ENCODE measurements at places on chromosomes 5 and 9. TPM values are rescaled to one million over a fixed set of nuclear protein-coding genes. Genes with fewer than 3 reads are reported as not detected.

- peak; percentile 31 for ATAC-seq
Measured at GRCh38 chr5:52799358-52799982, 11.8 kb downstream of the ITGA1 start.

- no peak for ATAC-seq
Measured at GRCh38 chr9:111842313-111842712, 47.6 kb upstream of the SHOC1 start.

GRCh38 chr9:105541838-105542237, 16.1 kb upstream of the FKTN start:
- no peak for ATAC-seq

GRCh38 chr5:14258840-14259239, 115.7 kb downstream of the TRIO start:
- no peak for ATAC-seq

Gene PCDHGA5
- 0.72 TPM for total RNA-seq

GRCh38 chr5:6900247-6901227, 187.3 kb downstream of the TENT4A start:
- no peak for ATAC-seq

- peak; percentile 78 for ATAC-seq
Measured at GRCh38 chr9:137550231-137550621, at the start of gene PNPLA7. Gene PNPLA7, minus strand, starts transcription at chr9:137550402. Its CDS starts 205 bp downstream, at chr9:137550197.

Gene CLINT1
- 102 TPM for total RNA-seq

Gene SHISAL2B
- total RNA-seq: not detected

DNA sequence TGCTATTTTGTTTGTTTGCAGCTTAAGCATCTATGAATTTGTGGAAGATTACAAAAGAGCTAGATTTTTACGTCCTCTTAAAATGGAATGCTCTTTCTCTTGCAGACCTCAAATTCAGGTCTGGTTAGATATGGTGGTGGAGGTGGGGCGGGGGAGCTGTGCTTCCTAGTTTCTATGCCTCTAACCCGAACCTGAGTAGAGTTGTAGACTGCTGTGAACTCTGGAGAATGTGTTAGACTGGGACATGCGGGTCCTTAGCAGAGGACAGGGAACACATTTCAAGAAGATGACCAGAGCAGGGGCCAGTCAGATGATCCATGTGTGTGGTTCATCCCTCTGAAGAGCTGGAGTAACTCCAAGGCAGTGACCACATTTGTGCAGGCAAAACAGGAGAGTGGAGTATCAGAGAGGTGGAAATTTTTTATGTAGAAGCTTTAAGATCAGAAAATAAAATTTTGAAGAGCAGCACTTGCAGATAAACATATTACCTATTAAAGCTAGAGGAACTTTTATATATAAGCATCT, 154.9 kb downstream of the FAM174A start:
- no peak for ATAC-seq

GRCh38 chr5:118789366-118789765, 199.0 kb downstream of the DTWD2 start:
- no peak for ATAC-seq

Gene KLHL3
- 4.4 TPM for total RNA-seq

Gene WDR38
- total RNA-seq: not detected

DNA sequence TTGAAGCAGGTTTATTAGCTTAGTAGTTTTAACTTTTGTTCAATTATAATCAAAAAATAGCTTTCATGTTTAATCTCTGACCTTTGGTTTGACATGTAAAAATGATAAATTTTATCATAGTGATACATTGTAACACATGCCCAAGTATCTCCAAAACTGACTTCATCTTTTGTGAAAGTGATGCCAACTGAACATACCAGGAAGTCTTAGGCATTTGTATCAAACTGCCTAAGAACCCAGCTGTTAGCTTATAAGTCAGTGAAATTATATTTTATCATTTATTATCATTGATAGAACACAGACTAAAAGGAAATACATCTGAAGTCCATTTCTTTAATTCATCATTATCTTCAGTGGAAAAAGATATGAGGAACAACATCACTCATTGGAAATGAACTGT, 39.1 kb downstream of the NIPBL start:
- ATAC-seq: no peak

DNA sequence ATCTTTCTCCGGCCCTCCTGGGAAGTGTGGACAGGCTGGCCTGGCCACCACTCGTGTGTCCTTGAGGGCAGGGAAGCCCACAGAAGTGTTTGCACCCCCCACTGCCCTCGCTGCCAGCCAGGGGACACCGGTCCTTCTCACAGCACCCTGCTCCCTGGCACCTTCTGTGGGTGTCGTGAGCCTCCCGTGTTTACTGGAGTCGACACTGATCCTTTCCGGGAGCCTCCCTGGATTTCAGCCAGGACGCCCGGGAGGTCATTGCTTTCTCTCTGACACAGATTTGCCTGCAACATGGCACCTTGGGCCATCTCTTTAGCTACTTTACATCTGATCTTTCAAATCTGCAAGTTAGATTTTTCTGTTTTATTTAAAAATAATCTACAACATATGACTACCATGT, 120.4 kb upstream of the CACNA1B start:
- peak; percentile 22 for ATAC-seq

Gene OLFM1
- 4.9 TPM for total RNA-seq

- no peak for ATAC-seq
Measured at GRCh38 chr9:12667892-12668291, 25.3 kb upstream of the TYRP1 start.

GRCh38 chr5:153881687-153882086, 157.0 kb downstream of the FAM114A2 start:
- ATAC-seq: no peak

DNA sequence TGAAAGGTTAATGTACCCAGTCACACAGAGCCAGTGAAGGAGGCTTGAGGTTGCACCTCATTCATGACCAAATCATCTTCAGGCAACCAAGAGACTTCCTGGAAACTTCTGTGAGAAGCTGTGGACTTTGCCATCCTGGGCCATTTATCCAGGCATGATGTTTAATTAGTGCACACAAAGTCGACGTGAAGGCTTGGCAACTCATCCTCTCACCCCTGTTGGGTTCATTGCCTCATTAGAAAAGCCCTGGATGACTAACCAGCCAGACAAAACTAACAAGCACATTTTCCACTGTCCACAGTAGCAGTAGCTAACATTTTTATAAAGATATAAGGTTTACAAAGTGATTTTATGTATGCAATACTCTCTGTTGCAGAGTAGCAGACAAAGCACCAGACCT, 65.7 kb upstream of the ZNF462 start:
- ATAC-seq: no peak

Gene PCSK5
- 13.6 TPM for total RNA-seq

- no peak for ATAC-seq
Measured at GRCh38 chr5:143147902-143148301, 255.6 kb downstream of the NR3C1 start.

Gene DAB2IP
- total RNA-seq: 46.0 TPM

DNA sequence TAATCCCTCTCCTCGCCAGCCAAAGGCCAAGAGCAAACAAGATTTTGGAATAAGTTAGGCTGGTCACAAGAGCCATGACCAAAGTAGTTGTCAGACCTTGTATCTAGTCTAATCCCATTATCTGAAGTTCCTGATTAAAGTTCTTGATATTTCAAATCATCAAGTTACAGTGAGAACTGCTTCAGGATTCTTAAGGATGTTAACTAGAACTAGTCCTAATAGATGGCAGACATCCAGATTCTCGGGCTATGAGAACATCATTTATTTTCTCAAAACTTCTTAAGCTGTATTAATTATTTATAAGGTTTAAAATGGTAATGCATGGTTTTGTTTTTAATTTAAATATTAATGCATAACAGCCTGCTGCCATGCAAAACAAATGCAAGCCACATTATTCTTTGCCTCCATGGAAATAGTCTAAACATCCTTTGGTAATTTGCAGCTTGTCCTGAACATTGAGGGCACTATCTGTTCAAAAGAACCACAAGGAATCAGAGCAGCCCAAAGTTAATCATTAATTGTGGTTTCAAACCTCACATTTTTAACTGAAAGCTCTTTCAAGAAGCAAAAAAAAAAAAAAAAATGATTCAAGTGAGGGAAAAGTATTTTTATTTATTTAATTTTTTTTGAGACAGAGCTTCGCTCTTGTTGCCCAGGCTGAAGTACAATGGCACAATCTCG, 95.1 kb downstream of the TTC39B start:
- ATAC-seq: no peak

- ATAC-seq: no peak
Measured at GRCh38 chr9:93671020-93671338, 94.6 kb downstream of the PHF2 start.

DNA sequence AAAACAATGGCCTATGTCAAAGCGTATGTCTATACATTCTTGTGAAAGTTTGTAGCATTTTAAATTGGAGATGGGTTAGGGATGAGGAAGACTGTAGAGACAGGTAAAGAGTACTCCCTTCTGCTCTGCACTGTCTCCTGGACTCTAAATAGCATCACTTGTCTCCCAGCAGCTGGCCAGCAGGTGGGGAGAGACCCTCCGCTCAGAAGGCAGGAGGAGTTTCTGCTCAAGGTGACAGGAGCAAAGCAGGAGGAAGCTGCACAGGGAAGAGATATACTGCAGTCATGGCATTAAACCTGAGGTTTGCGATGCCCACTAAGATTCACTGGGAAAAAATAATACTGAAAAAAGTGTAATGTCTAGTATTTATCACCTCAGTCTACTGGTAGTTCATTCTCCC, 10.7 kb upstream of the ASTN2 start:
- no peak for ATAC-seq

Gene CDH10
- total RNA-seq: not detected

Gene CCNB1
- 80.3 TPM for total RNA-seq

Gene FOXI1
- 0.16 TPM for total RNA-seq

DNA sequence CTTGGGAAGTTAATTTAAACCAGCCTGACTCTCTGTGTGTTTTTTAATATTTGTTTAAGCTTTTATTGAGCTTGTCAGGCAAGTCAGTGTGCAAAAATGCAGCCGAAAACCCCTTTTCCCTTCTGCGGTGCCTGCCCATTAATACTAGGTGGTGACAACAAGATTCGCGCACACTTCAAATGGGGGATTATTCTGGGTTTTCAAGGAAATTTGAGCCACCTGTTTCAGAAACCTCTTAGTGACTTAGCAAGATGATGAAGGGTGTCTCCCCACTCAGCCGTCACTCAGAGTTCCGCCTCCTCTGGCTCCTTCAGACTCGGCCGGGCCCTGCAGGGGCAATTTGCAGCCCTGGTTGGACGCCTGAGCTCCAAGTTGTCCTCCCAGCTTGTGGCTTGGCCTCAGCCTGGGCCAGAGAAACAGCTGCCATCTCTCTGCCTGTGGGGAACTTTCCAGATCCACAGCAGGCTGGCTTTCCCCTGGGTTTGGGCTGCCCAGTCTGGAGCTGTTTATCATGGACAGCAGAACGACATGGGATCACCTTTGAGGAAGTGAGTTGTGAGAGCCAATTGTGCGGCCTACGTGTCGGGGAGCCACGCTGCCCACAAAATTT, 75.9 kb downstream of the SPRY4 start:
- no peak for ATAC-seq

GRCh38 chr9:35643046-35643445, 7.7 kb downstream of the SIT1 start:
- ATAC-seq: no peak

GRCh38 chr5:180097926-180098325, 26.4 kb upstream of the RNF130 start:
- ATAC-seq: no peak

DNA sequence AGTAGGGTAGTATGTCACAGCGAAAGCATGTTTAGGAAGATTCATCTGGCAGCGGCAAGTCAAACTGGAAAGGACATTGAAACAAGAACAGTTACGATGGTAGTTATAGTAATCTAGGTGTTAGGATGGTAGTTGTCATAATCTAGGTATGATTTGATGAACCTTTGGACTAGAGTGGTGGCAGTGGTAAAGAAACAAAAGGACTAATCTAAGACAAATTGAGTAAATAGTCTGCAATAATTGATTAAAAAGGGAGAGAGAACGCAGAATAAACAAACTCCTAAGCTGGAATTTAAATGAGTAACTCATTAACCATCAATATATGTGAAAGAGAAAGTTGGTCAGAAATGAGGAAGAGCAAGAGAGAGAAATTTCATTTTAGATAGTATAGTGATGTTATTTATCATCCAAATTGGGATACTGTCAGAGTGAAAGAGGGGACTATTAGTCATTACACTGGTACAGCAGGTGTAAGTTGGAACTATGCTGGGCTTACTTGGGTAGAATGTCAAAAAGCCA, 56.8 kb downstream of the MTREX start:
- ATAC-seq: no peak

DNA sequence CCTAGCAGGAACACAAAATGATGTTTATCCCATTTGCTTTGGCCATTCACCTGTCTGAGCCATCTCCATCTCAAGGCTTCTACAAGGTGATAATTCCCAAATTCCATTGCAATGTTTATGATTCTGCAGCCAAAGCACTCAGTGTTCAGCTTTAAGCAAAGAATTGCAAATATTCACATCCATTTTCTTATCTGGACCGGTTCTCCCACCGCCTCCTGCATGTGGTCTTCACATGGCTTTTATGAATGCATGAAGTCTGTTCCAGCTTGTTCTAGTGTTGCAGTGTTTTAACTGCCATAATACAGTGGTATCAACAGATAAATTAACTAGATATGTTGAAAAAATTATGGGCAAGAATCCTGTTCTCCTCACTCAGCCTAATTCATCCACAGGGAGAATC, 443.0 kb upstream of the KLF4 start:
- no peak for ATAC-seq

DNA sequence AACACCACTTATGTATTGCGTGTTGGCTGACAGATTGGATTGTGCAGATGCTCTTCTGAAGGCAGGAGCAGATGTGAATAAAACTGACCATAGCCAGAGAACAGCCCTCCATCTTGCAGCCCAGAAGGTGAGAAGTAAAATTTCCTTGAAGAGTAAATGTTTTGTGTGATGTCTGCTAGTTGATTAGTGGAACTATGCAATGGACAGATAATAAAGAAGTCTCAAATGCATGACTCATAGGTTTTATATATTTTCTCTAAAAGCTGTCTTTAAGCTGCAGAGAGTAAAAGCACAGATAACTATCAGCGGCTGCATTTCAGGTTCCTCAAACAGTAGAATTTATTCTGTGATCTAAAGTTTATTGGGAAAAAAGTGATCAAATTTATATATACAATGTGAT, 27.4 kb downstream of the INVS start:
- no peak for ATAC-seq

GRCh38 chr5:144134194-144134826, 36.1 kb downstream of the YIPF5 start:
- no peak for ATAC-seq

Gene IFNA5
- total RNA-seq: not detected

DNA sequence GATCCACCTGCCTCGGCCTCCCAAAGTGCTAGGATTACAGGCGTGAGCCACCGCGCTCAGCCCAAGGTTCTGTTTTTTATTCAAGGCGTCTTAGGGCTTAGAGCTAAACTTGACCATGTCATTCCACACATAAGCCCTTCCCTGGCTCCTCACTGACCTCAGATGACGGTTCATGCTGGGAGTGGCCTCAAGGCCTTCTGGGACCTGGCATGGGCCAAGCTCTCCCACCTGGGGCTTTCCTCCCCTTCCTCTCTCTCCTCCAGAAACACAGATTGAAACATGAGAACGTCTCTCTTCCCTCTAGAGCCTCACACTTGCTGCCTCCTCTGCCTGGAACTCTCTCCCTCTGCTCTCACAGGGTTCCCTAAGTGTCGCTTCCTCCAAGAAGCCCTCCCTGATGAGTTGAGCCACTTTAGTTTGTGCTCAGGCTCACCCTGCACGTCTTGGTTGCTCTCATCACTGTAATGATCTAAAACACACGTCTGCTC, 155.6 kb upstream of the IER5L start:
- peak; percentile 56 for ATAC-seq
